Left ventricle myocardium inferior (tissue), 1 donor: ENCODE measurements at places on chromosomes 5 and 9.

DNA sequence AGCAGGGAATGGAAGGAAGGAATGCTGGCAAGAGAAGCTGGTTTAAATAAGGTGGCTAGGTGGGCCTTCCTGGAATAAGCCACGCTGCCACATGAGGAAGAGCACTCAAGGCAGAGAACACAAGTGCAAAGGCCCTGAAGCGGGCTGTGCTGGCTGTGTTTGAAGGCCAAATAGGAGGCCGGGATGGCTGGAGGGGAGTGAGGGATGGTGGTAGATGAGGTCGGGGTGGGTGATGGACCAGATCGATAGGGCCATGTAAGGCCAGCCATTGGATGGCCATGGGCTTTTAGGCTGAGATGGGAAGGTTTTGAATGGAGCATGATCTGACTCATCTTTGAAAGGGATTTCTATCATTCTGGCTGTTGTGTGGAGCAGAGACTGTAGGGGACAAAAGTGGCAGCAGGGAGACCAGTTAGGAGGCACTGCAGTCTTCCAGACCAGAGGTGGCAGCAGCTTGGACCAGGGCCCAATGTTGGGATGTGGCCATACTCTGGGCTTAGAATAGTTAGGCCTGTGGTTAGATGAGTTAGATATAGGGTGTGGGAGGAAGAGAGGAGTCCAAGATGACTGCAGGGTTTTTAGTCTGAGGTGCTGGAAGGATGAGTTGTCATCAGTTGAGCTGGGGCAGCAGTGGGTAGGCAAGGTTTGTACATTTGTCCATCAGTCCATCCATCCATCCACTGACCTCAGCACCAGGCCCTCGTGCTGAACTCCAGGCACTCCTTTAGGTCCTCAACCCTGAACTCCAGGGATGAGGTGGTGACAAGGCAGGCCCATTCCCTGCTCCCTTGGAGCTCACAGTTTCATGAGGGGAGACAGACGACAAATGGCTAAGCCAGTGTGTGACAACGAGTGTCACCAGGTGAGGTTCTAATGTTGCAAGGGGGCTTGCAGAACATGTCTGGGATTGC, 30.3 kb downstream of the NDST1 start:
- peak; percentile 42 for DNase-seq

GRCh38 chr9:134565316-134565915, 76.2 kb upstream of the COL5A1 start:
- no peak for DNase-seq

DNA sequence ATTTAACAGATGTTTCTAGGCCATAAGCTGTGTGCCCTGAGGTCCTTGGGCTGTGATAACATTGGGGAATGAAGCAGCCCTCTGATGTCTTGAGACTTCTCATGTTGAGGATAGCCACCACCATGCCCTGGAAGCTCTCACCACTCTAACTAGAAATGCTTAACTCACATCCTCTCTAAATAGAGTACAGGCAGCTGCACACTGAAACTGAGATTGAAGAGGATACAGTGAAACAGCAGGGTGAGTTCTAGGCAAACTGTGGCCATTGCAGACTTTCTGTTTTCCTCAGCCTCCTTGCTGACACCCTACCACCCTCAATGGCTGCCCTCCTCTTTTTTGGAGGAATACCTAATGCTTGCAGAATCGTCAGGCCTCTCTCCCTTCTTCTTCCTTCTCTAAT, 22.4 kb downstream of the UTP15 start:
- DNase-seq, result no peak

GRCh38 chr5:133199417-133200178, 147.8 kb downstream of the HSPA4 start:
- no peak for DNase-seq

DNA sequence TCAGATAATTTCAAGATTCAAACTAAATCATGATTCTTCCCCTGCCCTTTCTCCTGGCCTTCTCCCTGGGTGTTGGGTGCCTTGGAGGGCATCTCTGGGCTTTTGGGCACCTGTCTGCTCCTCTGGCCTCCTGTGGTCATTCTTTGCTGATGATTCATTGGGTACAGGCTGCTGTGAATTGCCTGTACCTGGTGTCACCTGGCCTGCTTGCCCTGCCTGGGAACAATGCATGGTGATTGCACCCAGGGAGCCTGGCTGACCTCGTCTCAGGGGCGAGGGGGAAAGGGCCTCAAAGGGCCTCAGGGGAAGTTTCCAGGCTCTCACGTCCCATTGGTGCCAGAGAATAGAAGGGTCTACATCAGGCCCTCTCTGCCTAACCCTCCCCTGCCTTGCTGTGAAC, 20.1 kb upstream of the CKMT2 start:
- DNase-seq, result no peak

DNA sequence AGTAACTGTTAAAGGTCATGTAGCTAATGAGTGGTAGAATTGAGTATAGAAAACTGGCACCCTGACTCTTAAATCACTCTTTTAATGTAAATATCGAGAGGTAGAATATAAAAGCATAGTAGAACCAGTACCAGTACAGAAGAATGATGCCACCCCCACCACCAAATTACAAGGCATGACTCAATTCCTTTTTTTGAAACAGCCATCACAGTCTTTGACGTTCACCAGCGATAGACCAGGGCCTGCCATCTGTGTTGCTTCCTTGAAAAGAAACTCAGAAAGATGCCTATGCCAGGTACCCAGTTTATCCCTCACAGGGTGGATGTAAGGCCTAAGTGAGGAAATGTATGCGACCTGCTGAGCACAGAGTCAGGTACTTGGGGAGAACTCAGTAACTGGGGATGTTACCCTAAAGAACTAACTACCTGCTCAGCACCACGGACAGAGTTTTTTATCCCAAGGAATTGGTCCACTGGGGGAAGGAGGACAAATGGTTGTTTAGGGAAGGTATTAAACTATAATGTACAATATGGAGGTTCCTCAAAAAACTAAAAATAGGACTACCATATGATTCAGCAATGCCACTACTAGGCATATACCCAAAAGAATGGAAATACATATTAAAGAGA, 116.5 kb downstream of the BRINP1 start:
- no peak for DNase-seq

DNA sequence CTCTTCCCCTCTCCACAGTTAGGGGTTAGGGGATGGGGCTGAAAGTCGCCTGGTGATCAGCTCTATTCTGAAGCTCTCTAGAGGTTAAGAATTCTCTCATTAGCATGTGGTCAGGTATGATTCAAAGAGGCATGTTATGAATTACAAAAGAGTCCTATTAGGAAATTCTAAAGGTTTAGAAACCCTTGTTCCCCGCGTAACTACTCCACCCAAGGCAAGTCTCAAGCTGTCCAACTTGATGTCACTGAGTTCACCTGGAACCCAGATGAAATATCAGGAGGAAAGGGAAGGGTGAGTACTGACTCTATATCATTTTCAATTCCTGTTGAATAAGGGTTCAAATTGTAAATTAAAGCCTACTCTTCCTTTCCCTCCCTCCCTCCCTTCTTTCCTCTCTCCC, 18.1 kb upstream of the RNF145 start:
- DNase-seq, result no peak

DNA sequence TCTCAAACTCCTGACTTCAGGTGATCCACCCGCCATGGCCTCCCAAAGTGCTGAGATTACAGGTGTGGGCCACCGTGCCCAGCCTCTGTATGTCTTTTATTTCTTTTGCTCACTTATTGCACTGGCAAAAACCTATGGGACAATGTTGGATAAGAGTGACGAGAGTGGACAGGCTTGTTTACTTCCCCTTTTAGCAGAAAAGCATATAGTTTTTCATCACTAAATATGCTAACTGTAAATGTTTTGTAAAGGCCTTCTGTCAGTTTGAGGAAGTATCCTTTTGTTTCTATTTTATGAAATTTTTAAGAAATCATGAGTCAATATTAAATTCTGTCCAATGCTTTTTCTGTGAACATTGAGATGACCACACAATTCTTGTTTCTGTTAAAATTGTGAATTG, 103.3 kb downstream of the AUH start:
- DNase-seq, result no peak

DNA sequence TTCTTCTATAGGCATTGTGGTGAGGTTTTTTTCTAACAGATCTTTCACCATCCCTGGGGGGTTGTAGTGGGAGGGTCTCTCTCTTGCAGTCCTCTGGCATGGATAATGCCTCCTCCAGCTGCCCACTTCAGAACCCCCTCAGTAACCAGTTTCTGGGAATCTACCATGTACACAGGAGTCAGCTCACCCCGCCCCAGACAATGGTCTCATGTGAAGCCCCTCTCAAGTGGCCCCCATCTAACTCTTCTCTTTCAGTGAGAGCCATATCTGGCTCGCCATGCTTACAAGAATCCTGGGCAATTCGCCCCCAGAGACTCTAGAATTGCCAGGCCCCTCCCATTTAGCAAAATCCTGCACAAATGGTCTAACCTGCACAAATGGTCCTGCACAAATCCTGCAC, 144.4 kb upstream of the FSTL4 start:
- DNase-seq, result no peak

DNA sequence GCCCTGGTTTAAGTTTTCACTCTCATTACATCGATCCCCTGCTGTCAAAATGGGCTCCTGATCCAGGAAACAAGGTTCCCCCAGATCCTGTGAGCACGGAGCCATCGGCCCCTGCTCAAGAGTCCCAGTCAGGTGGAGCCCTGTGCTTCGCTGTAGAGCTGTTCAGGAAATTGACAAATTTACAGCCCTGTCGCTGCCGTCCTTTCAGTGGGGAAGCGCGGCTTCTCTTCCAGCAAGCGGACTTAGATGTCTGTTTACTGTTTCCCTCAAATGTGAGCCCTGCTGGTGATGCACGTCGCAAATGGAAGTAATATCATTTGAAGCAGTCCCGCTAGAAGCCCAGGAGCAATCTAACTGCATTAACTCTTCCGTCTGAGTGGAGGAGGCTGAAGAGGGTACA, 760.9 kb upstream of the WWC1 start:
- DNase-seq, result no peak

GRCh38 chr9:31323726-31324444, 1060.6 kb upstream of the ACO1 start:
- no peak for DNase-seq

- DNase-seq, result no peak
Measured at GRCh38 chr5:457195-457961, 14.4 kb downstream of the EXOC3 start.

- DNase-seq, result no peak
Measured at GRCh38 chr5:129609710-129610109, 138.2 kb upstream of the MINAR2 start.

DNA sequence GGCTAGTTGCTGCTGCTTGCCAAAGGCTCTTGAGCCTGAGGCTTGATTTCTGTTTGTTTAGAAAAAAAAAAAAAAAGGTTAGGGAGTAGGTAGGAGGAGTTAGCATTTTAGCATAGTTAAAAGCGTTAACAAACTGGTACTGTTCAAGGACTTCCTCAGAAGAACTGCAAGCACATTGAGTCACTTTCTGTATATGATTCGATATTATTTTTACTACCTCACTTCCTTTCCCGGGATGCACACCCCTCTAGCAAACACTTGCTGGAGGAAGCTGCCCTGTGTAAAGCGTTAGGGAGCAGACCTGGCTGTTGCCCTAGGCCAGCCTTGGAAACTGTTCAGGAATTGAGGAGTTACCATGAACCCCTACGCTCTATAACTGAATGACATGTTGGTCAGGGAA, 15.7 kb upstream of the CEP120 start:
- no peak for DNase-seq

DNA sequence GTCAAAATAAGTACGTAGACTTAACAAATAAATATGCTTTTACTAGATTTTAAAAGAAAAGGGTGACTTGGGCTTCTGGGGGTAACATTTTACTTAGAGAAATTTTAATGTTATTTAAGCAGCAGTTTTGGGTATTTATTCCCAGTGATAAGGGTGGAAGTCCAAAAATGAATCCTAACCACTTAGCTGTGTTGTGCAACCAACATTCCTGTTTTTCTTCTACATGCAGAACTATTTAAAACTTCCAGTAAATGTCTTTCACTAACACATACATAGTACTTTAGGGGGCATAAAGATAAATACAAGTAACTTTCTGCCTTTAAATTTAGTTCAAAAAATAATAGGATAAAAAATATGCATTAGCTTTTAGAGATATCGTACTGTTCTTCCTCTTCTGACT, 436.7 kb downstream of the CTNND2 start:
- no peak for DNase-seq

- DNase-seq, result no peak
Measured at GRCh38 chr5:166382031-166382430, 1909.4 kb upstream of the WWC1 start.

DNA sequence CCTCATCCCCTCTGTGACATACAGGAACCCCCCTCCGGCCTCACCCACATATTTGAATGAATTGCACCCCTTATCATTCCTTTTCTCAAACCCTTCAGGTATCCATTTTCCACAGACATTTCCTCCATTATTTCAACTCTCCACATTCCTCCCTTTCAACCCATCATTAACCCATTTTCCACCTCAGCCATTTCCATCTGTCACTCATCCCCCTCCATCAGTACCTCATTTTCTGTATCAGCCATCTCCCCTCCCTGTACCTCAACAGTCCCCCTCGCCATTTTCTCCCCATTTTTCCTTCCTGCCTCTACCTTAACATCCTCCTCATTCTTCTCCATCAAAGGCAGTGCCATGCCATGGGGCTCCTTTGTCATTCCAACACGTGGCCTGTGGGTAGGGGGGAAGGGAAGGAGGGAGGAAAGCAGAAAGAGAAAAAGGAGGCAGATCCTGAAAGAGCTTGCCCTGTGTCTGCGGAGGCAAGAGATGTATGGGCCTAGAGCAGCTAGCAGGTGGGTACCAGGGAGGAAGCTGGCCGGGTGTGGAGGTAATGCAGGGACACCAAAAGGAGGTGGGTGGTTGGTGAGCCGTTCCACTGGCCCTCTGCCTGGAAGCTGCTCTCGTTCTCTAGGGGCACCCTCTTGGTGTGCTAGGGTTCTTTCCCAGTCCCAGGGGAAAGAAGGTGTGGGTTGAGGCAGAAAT, 1.5 kb downstream of the DNAJB5 start:
- no peak for DNase-seq

DNA sequence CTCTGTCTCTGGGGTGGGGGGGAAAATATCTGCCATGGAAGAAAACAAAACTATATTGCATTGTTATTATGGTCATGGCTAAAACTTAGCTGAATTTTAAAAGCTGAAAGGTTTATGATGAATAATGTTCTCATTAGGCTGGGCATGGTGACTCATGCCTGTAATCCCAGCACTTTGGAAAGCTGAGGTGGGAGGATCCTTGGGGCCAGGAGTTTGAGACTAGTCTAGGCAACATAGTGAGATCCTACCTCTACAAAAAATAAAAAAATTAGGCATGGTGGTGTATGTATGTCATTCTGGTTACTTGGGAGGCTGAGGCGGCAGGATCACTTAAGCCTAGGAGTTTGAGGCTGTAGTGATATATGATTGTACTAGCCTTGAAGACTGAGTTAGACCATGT, 44.5 kb downstream of the IPO11 start:
- no peak for DNase-seq

DNA sequence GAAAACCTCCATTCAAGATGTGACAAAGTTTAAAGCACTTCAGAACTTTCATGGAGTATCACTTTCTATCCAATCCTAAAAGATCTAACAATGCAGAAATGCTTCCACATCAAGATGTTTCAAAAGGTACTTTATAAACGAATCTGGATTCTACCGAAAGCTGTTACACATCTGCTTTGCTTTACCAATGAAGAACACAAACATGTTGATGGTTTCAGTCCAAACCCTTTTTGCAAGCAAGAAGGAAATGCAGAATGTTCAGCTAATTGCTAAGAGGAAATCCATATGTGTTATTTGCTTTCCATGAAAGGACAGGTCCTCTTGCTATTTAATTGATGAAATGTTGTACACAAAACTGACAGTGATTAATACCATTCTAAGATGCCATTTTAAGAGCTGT, 419.6 kb downstream of the EFNA5 start:
- DNase-seq, result no peak

GRCh38 chr5:153827397-153827796, 211.3 kb downstream of the FAM114A2 start:
- no peak for DNase-seq

GRCh38 chr5:66339896-66340295, 195.8 kb downstream of the SREK1 start:
- no peak for DNase-seq
